ENCODE measurements at places on chromosomes 3 and 15. TPM values are rescaled to one million over a fixed set of nuclear protein-coding genes. Genes with fewer than 3 reads are reported as not detected.

The USP3 gene
- total RNA-seq: 110 TPM

The FBN1 gene
- total RNA-seq: 1.1 TPM

DNA sequence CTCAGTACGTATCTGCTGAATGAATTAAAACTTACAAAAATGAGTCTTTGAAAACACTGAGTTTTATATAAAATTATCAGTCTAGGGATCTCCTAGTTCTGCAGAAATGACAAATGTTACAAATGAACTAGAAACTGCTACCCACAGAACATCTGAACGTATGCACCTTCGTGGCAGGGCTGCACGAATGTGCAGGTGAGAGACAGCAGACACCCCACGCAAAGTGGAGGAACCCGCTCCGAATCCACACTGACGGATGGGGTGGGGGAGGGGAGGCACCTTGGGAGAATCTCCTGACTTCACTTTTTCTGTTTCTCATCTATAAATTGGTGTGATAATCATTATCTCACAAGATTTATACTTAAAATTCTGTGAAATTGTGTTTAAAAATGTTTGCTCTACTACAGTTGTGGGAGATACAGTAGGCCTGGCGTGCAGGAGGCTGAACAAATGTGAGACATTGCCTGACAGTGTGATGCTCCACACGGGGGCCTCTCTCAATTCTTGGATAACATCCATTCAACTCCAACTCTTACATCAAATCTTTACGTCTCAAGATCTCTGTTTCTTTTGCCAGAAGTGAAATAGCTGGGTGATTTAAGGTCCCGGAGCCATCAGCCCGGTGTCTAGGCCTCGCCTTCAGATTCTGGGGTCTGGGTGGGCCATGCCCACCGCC is 86.9 kb downstream of the ATP10A start:
- peaks cover 14% of the 10 kb centered on the region for H3K4me1 ChIP-seq
- no peak overlapping the region for H3K4me3 ChIP-seq
- no peak for DNase-seq
- no peak overlapping the region for H3K27ac ChIP-seq

DNA sequence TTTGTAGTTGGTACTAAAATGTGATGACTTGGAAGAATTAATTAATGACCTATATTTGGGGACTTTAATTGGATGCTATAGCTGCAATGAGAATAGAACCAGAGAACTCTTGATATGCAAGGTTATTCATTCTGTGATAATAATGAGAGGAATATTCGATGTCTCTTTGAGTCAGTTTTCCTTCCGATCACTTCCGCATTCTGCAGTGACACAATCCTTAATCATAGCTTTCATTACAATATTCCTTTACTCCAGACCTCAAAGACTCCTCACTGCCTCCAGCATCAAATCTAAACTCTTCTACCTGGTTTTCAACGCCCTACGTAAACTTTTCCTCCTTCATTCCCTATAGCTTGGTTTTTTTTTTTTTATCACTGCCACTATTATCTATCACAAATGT is 21.6 kb downstream of the B3GNT5 start:
- no peak for DNase-seq
- no peak overlapping the region for H3K27ac ChIP-seq
- H3K27me3 ChIP-seq: peaks cover 4% of the 10 kb centered on the region
- peaks cover 3% of the 10 kb centered on the region for H3K4me1 ChIP-seq
- no peak overlapping the region for H3K4me3 ChIP-seq
- H3K36me3 ChIP-seq: no peaks in the 10 kb centered on the region

DNA sequence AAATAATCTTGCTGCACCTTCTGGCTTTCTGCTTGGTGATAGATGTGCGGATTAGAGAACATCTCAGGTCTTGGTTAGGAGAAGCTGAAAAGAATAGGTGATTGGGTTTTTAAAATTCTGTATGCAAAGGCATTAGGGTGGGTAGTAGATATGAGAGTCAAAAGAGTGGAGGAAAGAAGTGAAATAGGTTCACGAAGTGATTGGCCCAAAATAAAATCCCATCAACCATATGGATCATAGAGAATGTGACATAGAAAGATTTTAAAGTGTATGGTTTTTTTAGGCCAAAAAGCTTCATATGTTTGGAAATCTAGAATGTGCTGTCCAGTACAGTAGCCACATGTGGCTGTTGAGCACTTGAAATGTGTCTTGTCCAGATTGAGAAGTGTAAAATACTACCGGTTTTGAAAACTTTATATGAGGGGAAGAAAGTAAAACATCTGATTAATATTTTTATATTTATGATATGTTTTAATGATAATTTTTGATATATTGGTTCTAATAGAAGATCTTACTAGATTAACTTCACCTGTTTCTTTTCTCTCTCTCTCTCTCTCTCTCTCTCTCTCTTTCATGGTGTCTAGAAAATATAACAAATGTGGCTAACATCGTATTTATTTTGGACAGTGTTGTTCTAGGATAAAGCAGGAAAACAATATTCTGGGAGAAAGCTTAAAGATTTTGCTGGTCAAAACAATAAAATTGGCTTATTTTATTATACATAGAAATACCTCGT is 2.9 kb downstream of the MBNL1 start:
- no peaks in the 10 kb centered on the region for H3K27me3 ChIP-seq
- DNase-seq: no peak
- peak overlapping the region; percentile 98 for H3K4me3 ChIP-seq
- peaks cover 69% of the 10 kb centered on the region for H3K4me1 ChIP-seq
- peaks cover 55% of the 10 kb centered on the region for H3K36me3 ChIP-seq

GRCh38 chr15:28023422-28023821 is 75.7 kb downstream of the OCA2 start:
- no peak overlapping the region for H3K27ac ChIP-seq
- H3K27me3 ChIP-seq: no peaks in the 10 kb centered on the region
- DNase-seq: no peak

- no peaks in the 10 kb centered on the region for H3K4me1 ChIP-seq
- H3K36me3 ChIP-seq: no peaks in the 10 kb centered on the region
- no peak overlapping the region for H3K27ac ChIP-seq
- H3K4me3 ChIP-seq: no peak overlapping the region
- no peak for DNase-seq
- no peaks in the 10 kb centered on the region for H3K27me3 ChIP-seq
Observed at GRCh38 chr3:176651622-176652021, 545.7 kb downstream of the TBL1XR1 start.

GRCh38 chr3:64023861-64024223 is 548 bp upstream of the PSMD6 start:
- peaks cover 26% of the 10 kb centered on the region for H3K36me3 ChIP-seq
- peaks cover 27% of the 10 kb centered on the region for H3K4me1 ChIP-seq
- H3K4me3 ChIP-seq: peak overlapping the region; percentile 88
- H3K27me3 ChIP-seq: peaks cover 11% of the 10 kb centered on the region

- no peak for DNase-seq
- peaks cover 2% of the 10 kb centered on the region for H3K27me3 ChIP-seq
- no peaks in the 10 kb centered on the region for H3K36me3 ChIP-seq
- H3K4me3 ChIP-seq: no peak overlapping the region
Observed at GRCh38 chr15:37881237-37882013, 53.0 kb upstream of the TMCO5A start.

DNA sequence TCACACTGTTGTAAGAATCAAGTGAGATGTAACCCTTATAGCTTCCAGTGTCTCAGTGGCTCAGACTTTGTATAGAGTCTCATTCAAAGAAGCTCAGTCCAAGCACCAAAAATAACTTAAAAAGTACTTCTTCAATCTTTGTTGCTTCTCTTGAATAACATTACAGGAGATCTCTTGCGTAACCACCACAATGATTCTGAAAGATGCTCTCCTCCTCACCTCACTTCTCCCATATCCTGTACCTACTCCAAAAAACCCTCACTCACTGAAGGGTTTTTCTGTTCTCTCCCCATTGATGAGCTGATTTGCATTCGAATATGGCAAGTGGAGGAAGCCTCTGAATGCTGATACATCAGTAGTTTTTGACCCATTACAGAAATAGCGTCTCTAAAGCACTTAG is 39.4 kb upstream of the MRPS22 start:
- no peaks in the 10 kb centered on the region for H3K36me3 ChIP-seq
- no peaks in the 10 kb centered on the region for H3K27me3 ChIP-seq
- no peak overlapping the region for H3K4me3 ChIP-seq
- DNase-seq: no peak
- no peak overlapping the region for H3K27ac ChIP-seq
- no peaks in the 10 kb centered on the region for H3K4me1 ChIP-seq

DNA sequence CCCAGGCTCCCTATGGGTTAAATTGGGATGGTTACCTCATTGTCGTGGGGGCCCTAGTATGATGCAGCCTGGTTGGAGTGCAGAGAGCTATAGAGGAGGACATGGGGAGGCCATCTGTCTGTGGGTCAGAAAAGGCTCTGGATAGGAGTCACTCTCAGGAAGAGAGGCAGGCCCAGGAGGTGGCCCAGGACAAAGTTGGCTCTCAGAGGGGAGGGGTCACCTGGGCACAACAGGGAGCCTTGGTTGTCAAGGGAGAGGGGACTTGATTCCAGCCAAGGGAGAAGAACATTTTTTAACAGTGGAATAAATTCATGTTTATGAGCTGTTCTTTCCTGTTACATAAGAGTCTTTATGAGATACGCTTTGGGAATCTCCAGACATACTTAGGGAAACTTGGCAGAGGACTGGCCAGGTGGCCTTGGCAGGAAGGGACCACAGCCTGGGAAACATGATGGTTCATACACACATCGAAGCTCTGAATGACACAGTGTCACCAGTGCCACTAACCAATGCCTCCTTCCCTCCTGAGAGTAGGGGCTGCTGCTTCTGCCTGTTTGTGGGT is 27.5 kb upstream of the LCTL start:
- peaks cover 5% of the 10 kb centered on the region for H3K27me3 ChIP-seq
- no peak overlapping the region for H3K4me3 ChIP-seq
- no peaks in the 10 kb centered on the region for H3K36me3 ChIP-seq
- H3K27ac ChIP-seq: no peak overlapping the region

DNA sequence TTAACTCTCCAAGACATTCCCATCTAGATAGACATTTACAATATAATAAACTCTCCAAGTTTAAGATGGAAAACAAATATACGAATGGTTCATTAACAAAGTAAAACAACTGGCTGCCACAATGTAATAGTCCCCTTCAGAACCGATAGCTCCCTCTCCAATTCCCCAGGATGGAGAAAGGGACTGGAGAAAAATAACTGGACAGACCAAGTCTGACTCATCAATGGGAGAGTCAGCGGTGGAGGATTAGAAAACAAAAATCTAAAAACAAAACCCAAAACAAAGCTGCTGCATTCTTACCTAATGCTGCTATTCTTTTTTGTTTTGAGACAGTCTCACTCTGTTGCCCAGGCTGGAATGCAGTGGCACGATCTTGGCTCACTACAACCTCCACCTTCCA is 468.1 kb downstream of the SHQ1 start:
- no peak for DNase-seq
- H3K4me3 ChIP-seq: no peak overlapping the region
- no peaks in the 10 kb centered on the region for H3K27me3 ChIP-seq
- H3K4me1 ChIP-seq: peaks cover 71% of the 10 kb centered on the region

DNA sequence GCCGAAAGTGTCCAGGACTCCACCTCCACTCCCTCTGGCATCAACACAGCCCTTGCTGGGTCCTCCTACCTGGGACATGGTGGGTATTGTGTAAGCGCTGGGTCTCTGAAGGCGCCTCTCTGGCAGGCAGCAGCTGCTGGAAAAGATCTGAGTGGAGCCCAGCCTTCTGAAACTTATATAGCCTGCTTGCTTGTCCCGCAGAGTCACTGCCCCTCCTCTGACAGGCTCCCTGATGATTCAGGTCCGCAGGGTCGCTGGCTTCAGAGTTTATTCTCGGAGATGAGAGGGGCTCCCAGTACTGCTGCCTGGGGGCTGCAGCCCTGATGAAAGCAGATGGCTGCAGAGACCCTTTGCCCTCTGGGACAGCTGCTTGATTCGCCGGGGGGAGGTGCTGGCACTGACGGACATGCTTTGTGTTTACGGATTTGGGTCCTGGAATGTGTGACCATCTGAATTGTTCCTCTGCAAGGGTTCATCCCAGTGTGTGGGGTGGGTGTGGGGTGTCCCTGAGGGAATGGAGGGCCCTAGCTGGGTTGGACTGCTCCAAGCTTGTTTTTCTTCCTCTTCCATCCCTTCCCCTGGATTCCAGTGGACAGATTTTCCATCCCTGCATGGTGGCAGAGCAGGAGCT is at the start of gene MUSTN1:
MUSTN1 (minus strand) TSS at position 149 of the 631 bp plus-strand sequence; CDS start at position 78, 71 bp downstream.
- H3K27me3 ChIP-seq: no peaks in the 10 kb centered on the region
- no peak within 1 kb of the TSS for H3K4me3 ChIP-seq
- DNase-seq: no peak
- peaks cover 23% of the 10 kb centered on the region for H3K36me3 ChIP-seq

DNA sequence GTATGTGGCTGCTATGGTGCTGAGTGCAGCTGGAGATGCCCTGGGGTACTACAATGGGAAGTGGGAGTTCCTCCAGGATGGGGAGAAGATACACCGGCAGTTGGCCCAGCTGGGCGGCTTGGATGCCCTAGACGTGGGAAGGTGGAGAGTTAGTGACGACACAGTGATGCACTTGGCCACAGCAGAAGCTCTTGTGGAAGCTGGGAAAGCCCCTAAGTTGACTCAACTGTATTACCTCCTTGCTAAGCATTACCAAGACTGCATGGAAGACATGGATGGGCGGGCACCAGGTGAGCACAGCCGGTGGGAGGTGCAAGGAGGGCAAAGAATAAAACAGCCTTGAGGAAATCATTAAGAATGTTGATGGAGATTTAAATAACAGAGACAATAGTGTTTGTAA is 2.9 kb downstream of the ADPRH start:
- no peaks in the 10 kb centered on the region for H3K27me3 ChIP-seq
- peaks cover 46% of the 10 kb centered on the region for H3K4me1 ChIP-seq
- H3K4me3 ChIP-seq: peak overlapping the region; percentile 33
- no peak for DNase-seq
- peaks cover 31% of the 10 kb centered on the region for H3K36me3 ChIP-seq
- H3K27ac ChIP-seq: peak overlapping the region; percentile 81

GRCh38 chr3:22634433-22634832 is 568.7 kb upstream of the UBE2E2 start:
- no peaks in the 10 kb centered on the region for H3K36me3 ChIP-seq
- no peaks in the 10 kb centered on the region for H3K27me3 ChIP-seq
- H3K27ac ChIP-seq: no peak overlapping the region
- DNase-seq: no peak
- no peaks in the 10 kb centered on the region for H3K4me1 ChIP-seq

DNA sequence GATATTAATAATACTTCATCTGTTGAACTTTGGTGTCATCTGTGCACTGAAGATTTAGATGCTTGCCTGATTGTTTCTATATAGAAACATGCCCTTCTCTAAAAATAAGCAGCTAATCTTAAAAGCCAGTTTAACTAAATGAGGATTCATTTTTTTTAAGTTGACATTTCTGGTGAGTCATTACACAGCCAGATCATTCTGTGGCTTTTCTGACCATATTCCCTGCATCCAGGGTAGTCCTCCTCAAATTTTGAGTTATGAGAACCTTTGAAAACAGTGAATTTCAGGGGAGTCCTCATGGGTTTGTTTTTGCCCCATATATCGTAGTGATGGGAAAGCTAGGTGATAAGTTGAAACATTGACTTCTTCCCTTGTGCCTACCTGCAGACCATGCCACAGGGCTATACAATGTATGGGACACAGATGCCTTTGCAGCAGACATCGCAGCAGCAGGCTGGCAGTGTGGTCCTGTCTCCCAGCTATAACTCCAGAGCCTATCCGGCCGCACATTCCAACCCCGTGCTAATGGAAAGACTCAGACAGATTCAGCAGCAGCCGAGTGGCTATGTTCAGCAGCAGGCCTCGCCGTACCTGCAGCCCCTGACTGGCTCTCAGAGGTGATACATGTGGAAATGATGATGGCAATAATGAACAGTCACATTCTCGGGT is 26.5 kb upstream of the P2RY12 start:
- no peak overlapping the region for H3K27ac ChIP-seq
- H3K4me3 ChIP-seq: no peak overlapping the region
- H3K36me3 ChIP-seq: peaks cover 2% of the 10 kb centered on the region
- H3K4me1 ChIP-seq: peaks cover 10% of the 10 kb centered on the region
- DNase-seq: no peak

GRCh38 chr3:104154896-104155295 is 1211.8 kb upstream of the ALCAM start:
- no peaks in the 10 kb centered on the region for H3K36me3 ChIP-seq
- H3K4me1 ChIP-seq: no peaks in the 10 kb centered on the region
- H3K4me3 ChIP-seq: no peak overlapping the region
- H3K27me3 ChIP-seq: no peaks in the 10 kb centered on the region

Measured in activated B cell treated with CpG ODN at 0.5 μM for 24 hours (primary cell).